Activated CD8-positive, alpha-beta T cell treated with anti-CD3 and anti-CD28 coated beads, Interleukin-2, amount 10 ng/mL, durations not matched to agents 7 days and 5 days (primary cell): ENCODE measurements at places on chromosomes 6 and 20.

DNA sequence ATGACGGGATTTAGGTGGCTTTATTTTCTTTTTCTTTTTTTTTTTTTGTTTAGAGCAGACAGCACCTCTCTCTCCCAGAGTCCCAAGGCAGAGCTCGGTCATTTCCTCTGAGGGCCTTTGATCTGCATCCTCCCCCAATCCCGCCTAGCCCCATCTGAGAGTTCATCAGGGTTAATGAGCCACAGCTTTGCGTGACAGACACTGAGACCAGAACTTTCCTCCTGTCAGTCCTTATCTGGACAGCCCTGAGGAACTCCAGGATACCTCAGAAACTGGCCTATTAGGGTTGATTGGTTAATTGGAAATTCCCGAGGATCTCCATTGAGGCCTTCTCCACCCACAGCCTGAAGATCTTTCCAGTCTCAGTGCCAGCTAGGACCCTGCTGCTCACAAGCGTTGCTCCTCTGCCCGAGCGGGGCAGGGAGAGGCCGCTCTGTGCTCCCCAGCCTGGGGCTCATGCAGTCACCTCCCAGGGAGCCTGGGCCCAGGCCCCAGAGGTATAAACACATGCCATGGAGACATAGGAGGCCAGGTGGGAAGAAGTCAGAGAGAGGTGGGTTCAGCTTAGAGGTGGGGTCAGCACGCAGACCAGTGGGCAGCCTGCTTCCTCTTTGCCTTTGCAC lies 1.4 kb upstream of the LRRN4 start:
- no peak for DNase-seq

GRCh38 chr6:28648878-28649375 lies 123.2 kb downstream of the GPX5 start:
- no peak for DNase-seq

DNA sequence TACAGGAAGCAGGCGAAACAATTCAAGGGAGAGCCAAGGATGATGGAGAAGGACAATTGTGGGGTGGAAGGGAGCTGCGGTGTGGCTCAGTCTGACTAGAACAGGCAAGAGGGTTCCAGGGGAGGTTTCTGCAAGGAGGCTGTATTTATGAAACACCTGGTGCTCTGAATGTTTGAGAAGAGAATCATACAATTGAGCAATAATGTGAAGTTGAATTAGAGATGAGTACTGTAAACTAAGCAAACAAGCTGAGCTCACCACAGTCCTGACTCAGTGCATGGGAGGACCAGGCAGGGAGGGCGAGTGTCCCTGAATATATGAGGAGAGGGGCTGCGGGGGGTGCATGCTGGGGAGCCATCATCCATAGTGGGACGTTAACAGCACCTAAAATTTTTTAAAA lies 279.7 kb downstream of the KIF16B start:
- DNase-seq: no peak

GRCh38 chr20:39504710-39505094 lies 542.6 kb downstream of the DHX35 start:
- no peak for DNase-seq

DNA sequence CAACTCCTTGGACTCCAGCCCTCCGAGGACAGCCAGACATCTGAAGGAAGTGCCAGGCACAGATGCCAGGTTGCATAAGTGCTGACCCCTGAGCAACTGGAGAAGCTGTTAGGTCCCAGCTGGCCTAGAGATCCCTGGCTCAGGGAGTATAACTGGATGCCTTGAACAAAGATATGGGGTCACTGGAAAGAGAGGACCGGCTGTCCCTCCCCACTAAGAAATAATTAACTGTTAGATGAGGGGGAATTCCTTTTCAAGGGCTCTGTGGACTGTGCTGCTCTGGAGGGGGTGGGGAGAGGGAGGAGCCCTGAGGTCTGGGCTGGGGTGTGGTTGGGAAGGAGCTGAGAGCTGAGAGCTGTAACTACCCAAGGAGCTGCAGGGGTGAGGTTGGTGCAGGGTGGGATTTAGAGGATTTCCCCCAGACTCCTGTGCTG lies 39.6 kb downstream of the HLA-F start:
- DNase-seq: peak; percentile 15

DNA sequence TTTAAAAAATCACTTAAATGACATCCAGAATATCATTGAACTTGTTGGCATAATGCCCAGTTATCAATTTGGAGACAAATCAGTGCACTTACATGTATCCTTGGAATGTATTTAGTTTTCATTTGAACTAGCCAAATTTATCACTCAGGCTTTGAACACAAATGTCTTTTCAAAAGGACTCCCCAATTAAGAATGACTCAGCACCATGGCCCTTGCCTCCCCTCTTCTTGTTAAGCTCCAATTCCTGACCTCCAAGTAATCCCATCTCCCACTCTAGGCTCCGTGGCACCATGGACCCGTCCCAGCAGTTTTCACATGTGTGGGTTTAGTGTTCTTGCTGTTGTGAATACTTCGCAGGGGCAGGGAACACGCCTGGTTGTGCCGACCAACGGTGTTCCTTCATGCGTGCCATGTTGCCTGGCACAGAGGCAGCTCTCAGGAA lies 2.7 kb downstream of the AKAP12 start:
- DNase-seq: no peak

DNA sequence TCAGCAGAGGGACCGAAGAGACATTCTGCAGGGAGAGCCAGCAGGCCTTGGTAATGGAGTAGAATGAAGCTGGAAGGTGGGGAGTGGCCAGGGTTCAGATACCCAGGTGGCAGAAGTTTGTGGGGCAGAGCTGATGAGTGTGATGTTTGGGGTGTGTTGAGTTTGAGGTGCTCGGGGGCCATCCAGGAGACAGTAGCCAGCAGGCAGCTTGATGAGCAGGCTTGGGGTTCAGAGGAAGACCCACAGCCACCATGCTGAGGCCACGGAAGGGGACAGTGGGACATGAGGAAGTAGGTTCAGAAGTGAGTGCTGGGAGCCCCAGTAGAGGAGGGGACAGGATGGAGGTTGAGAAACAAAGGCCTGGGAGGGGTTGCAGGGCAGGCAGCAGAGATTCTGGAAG lies 11.1 kb upstream of the FOXS1 start:
- DNase-seq: no peak

GRCh38 chr6:125747589-125748405 lies 1.6 kb upstream of the HEY2 start:
- peak; percentile 38 for DNase-seq

DNA sequence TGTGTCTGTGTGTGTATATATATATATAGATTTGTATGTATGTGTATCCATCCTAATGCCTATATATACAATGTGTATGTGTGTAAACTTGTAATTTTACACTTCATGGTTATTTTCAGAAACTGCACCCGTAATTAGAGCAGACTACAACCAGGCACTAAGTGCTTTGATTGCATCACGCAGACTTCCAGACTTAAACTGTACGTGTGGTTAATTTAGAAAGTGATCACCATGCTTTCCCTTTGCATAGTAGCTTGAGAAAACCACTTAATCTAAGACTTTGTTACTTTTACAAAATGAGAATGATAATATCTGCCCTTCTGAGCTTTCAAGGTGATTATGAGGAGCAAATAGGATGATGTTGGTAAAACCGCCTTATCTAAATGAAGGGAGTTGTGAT lies 50.1 kb upstream of the E2F3 start:
- DNase-seq: no peak

GRCh38 chr6:112348891-112349635 lies 1.9 kb downstream of the RFPL4B start:
- no peak for DNase-seq

- DNase-seq: no peak
Measured at GRCh38 chr6:106892186-106892585, 82.3 kb downstream of the CD24 start.

GRCh38 chr6:70375166-70375565 lies 38.1 kb upstream of the FAM135A start:
- DNase-seq: no peak

DNA sequence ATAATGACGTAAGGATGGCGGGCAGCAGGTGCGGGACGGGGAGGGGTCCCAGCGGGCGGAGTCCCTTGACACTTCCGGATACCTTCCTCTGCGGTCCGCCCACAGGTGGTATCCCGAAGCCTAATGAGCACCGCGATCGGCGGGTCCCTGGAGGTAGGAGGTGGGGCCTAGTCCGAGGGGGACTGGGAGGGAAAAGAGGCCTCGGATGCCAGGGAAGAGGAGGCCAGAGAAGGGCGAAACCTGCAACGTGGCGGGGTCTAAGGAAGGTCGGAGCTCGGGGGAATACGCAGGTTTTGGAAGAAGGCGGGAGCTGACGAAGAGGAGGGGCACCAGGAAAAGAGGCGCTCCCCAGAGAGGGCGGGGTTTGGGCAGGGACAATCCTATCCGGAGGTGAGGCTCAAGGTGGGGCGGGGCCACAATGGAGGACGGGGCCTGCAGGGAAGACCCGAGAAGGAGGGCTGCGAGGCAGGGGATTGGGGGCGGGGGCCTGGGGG lies 3.7 kb downstream of the PRSS16 start:
- DNase-seq: peak; percentile 73

- peak; percentile 35 for DNase-seq
Measured at GRCh38 chr6:45737331-45738056, 278.2 kb downstream of the CLIC5 start.

DNA sequence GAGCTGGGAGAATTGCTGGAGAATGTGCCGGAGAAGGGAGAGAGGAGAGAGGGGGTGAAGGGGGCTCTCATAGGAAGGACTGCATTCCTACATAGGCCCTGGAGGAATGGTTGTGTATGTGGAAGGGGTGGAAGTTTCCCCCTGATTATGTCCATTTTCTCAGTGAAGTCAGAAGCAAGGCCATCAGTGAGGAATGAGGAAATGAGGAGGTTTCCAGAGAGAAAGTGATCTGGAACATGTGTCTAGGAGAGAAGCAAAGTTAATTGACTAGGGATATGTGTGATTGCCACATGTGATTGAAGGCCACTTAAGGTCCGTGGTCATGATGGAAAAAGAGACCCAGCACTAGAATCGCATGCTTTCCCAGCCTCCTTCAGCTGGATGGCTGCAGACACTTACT lies 42.3 kb downstream of the TBPL1 start:
- no peak for DNase-seq

- no peak for DNase-seq
Measured at GRCh38 chr6:32908897-32909296, 31.9 kb downstream of the HLA-DMB start.

DNA sequence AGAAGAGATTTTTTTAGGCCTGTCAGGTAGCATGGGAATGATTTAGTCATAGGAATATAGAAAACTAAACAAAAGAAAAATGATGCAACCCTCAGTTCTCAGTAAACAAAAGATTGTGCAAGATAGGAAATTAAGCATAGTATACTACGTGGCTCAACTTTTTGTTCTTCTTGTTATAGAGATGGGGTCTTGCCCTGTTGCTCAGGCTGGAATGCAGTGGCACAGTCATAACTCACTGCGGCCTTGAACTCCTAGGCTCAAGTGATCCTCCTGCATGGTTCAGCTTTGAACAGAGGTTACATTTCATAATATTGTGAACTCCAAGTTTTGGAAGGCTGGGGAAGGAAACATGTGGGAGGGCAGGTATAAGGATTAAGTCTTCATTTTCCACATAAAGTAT lies 28.5 kb downstream of the SLX4IP start:
- no peak for DNase-seq
